ENCODE measurements at places on chromosomes 5 and 9. TPM values are rescaled to one million over a fixed set of nuclear protein-coding genes. Genes with fewer than 3 reads are reported as not detected.

DNA sequence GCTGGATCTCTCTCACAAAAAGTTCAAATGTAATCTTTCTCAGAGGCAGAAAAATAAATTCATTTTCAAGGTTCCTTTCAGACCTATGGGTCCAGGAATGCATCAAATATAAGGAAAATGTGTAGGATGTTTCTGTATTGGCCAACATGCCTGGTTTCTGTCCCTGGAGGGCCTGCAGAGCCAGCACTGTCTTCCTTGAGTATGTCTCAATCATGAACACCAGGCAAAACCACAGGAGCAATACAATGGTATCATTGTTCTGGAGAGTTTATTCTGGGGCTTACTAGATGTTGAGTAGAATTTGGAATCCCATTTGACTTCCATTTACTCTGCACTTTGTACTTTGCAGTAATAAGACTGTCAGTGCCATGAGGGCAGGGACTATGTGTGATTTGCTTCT, 23.5 kb downstream of the INSYN2B start:
- DNase-seq: no peak

GRCh38 chr9:14082732-14083131, 231.2 kb downstream of the NFIB start:
- DNase-seq: no peak

- no peak for DNase-seq
Measured at GRCh38 chr5:31335456-31335855, 142.0 kb downstream of the CDH6 start.

DNA sequence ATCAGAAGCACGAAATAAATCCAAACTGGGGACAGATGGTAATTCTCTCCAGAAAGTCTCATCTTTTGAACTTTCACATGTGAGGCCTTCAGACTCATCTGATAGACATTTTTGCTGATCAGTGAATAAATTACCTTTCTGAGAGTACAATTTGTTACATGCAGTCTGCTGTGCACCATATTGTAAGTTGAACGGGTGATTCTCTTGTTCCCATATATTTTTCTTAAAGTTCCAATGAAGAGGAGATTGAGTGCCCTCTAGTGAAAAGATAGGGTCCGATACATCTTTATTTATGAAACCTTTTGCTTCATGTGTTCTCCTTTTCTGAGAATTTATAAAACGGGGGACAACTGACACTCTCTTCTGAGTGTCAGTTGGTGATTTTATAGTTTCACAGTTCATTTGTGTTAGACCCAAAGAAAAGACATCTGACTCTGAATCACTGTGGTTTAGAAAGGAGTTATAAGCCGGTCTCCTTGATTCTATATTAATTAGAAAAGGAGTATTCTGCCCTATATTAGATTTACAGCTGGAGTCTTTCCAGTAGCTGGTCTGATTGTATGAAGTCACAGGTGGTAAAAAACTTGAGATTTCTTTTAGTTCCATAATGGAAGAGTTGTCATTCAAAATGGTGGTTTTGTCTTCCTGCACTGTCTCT, 30.4 kb downstream of the GNG10 start:
- DNase-seq: no peak

DNA sequence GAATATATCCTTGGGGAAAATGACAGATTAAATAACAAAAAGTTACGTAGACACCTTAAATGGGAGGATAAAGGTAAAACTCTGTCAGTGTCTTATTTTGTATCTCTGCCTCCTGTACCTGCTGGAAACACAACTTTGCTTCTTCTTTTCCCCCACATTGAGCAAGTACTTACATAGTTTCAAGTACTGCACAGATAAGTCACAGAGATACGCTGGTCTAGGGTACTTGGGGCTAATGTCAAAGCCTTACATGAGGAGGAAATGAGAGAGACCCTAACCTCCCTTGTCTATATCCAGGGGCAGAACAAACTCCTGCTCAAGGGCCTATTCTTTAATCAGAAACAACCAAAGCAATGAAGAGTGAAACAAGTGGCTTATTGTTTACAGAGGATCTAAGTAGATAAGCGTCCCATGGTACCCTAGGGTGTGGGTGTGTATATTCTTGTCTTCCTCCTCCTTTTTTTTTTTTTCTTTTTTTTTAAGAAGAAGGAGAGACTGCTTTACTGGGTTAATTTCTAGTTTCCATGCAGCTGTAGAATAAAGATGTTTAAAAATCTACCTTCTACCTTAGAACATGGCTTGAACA, 43.1 kb downstream of the ELL2 start:
- no peak for DNase-seq

DNA sequence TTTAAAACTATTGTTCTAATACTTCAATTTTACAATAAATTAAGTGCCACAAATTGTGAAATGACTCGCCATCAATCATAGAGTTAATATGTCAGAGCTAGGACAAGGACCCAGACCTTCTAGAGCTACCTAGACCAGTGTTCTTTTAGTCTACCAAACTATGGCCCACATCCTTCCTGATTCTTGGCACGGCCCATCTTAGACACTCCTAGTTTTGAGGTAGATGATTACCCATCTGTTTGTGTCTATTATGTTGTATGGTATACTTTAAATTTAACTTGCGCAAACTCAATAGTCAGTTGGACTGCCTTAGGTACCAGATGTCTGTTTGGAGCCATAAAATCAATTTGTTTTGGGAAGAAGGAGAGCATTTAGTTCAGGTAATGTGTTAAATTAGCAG, 17.5 kb downstream of the CDC26 start:
- DNase-seq: no peak

DNA sequence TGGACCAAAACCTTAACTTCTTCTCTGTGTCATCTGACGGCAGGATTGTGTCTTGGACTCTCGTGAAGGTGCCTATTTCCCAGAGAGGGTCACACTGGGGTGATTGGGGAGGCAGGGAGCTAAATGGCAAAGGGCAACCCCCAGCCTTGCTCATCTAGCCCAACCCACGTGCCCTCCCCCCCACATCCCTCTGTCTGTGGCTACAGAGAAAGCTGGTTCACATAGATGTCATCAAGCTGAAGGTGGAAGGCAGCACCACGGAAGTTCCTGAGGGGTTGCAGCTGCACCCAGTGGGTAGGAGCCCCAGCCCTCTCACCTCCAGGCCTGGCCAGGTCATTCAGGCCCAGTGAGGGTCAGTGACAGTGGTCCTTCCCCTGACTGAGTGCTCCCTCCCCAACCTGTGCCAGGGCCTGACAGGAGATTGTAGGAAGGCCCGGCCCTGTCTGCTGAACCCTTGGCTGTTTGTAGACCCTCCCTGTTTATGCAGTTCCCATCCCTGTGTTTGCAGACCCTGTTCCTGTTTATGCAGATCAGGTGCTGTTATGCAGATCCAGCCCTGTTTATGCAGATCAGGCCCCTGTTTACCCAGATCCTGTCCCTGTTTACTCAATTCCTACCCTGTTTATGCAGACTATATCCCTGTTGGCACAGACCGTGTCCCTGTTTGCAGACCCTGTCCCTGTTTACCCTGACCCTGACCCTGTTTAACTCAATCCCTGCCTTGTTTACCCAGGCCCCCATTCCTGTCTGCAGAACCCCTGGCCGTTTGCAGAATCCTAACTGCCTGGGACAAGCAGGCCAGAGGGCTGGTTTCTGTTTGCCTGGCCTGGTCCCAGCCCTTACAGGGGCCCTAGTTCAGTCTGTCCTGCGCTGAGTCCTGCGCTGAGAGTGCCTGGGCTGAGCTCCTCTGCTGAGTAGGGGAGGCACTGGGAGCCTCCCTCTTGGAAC, 10.4 kb downstream of the ENHO start:
- no peak for DNase-seq

DNA sequence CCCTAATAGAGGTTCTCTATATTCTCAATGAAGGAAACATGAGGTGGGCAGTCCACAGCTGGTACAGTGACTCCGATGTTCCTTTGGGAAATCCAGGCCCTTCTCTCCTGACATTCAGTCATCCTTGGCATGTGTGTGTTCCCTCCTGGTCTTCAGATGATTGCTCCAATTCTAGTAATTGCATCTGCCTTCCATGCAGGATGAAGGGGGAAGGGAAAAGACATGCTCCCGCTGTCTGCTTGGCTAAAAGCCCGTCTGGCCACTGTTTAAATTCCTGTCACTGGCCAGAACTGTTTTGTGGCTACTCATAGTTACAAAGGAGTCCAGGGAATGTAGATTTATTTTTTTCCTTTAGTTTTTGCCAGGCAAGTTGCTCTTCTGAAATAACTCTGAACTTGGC, 65.0 kb downstream of the MAST4 start:
- DNase-seq: no peak

- no peak for DNase-seq
Measured at GRCh38 chr9:132238026-132238972, 76.4 kb downstream of the NTNG2 start.

GRCh38 chr9:115189686-115190085, 71.7 kb upstream of the TNC start:
- DNase-seq: no peak

- no peak for DNase-seq
Measured at GRCh38 chr5:146238973-146239372, 35.6 kb downstream of the RBM27 start.

GRCh38 chr9:84955971-84956370, 286.4 kb downstream of the NTRK2 start:
- DNase-seq: no peak

- no peak for DNase-seq
Measured at GRCh38 chr9:97041898-97042297, 3.0 kb upstream of the CTSV start.

DNA sequence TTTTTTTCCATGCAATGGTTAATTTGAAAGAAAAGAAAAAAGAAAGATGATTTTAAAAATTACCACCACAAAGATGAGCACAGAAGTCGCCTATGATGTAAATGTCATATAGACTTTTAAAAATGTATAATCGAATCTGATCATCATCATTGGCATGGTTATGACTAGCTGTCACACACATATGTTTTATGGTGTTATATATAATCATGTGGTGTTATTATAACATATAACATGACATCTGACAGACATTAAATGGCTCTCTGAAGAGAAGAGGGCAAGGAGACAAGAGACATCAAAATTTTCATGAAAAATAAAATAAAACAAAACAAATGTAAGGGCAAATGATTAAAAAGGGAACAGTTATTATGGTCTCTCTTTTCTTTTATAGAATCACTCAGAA, 217.5 kb downstream of the TMEM161B start:
- DNase-seq: no peak

DNA sequence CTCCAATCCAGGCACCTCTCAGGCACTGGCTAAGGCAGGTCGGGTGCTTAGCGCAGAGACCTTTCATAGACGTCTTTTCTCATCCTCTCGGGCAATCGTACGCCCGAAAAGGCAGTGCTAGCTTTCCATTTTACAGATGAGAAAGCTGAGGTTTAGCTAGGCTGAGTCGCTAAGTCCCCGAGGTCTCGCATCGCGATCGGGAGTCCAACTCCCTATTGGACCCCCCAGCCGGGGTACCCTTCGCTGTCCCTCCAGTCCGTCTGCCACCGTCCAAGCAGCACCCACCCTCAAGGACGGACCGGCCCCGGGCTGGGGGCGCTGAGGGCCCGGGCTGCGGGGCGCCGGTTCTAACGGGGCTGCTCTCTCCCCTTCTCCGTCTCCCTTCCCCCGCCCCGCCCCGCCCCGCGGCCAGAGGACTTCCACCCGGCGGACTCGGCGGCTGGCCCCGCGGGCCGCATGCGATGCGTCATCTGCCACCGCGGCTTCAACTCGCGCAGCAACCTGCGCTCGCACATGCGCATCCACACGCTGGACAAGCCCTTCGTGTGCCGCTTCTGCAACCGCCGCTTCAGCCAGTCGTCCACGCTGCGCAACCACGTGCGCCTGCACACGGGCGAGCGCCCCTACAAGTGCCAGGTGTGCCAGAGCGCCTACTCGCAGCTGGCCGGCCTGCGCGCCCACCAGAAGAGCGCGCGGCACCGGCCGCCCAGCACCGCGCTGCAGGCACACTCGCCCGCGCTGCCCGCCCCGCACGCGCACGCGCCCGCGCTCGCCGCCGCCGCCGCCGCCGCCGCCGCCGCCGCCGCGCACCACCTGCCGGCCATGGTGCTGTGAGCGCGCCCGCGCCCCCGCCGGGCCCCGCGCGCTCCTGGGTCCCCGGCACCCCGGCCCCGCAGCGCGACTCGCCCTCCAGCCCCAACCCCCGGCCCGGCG, 12.5 kb upstream of the EXOSC2 start:
- DNase-seq: peak; percentile 44

DNA sequence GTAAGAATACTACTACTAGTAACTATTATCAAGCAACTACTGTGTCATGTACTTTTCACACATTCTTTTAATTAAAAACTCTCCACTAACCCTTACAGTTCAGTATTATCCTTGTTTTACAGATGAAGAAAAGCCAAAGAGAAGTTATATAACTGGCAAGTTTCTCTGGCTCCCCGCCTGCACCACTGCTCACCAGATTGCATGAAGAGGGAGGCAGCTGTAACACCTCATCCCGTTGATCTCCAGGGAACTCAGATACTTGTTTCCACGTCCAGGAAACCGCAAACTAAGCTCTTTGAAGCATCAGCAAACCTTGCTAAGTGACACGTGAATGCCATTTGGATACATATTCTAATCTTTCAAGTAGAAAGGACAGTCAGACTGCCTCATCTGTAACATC, 70.3 kb downstream of the RIGI start:
- DNase-seq: no peak

DNA sequence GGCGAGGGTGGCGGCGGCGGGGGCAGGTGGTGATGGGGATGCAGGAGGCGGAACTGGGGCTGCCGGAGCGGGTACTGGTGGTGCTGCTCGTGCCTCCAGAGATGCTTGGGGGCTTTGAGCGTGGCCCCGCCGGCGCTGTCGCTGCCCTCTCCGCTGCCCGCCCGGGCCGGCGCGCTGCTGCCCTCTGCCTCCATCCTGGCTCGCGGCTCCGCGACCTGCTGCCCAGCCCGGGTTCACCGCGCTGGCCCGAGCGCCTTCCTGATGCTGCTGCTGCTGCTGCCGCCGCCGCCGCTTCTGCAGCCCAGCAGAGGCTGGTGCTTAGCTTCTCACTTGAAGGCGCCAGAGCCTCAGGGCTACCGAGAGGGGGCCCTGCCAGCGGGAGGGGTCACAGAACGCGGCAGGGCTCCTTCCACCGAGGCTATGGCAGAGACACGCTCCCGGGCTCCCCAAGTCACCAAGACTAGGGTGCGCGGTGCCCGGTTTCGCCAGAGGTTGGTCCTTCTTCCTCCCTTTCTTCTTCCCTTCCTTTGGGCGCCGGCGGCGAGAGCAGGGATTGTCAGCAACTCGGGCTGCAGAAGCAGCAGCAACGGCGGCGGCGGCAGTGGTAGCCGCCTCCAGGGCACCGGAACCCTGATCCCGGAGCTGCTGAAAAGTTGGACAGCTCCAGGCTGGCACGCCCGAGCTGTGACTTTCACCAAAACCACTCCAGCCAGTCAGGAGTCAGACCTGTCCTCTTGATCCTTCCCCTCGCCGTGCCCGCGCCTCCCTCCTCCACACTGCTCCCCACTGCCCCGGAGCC, at the start of gene PDE4D:
PDE4D (minus strand) TSS at position 298 of the 799 bp plus-strand sequence.
- no peak for DNase-seq

DNA sequence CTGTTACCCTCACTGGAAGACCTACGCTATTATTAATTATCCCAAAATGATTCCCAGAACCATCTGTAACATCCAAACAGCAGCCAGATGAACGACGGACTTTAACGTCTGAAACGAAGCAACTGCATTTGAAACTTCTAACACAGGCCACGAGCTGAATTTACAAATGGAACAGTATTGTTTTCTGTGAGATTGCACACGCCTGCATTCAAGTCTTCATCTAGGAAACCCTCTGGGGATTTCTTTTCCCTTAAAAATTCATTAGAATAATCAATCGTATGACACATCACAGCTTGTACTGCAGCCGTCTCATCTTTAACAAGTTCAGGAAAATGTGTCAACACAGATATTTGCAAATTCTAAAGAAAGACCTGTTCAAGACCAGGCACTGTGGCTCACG, 80.2 kb downstream of the MYO10 start:
- DNase-seq: no peak

- no peak for DNase-seq
Measured at GRCh38 chr5:102608414-102608813, 109.6 kb upstream of the SLCO6A1 start.

LTC4S gene
- 15.1 TPM for total RNA-seq

B4GALT1 gene
- 52.5 TPM for total RNA-seq

TXN gene
- total RNA-seq: 216 TPM

SLC36A3 gene
- total RNA-seq: not detected
